Stimulated activated naive CD8-positive, alpha-beta T cell treated with anti-CD3 and anti-CD28 coated beads, Interleukin-15, Interleukin-2, amounts not matched to agents 100 U/mL and 50 U/mL, for 24 hours (primary cell): ENCODE measurements at places on chromosomes 5 and 9.
A peak's percentile ranks its signal among the peaks of the same experiment; 100 is the strongest.

GRCh38 chr9:138020120-138020794 lies 142.7 kb downstream of the CACNA1B start:
- DNase-seq = no peak

GRCh38 chr5:112616812-112617547 lies 120.7 kb upstream of the APC start:
- DNase-seq = no peak

DNA sequence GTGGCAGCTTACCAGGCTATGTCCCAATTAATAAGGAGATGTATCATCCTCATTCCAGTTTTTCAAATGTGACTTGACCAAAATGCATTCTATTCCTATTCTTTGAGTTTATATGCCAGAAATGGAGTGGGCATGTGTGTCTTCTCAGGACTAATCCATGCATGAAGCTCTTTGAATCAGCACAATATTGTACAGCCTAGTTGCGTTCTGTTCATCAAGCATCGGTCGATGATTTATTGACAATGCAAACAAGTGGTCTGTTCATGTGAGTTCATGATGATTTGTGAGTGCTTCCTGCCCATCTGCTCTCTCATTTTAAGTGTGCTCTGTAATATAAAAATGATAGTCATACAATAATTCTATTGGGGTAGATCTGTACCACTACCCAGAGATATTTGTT lies 48.3 kb downstream of the PALM2AKAP2 start:
- no peak for DNase-seq

GRCh38 chr9:73093740-73094379 lies 57.8 kb upstream of the ANXA1 start:
- no peak for DNase-seq

GRCh38 chr9:86655147-86655546 lies 292.2 kb downstream of the GAS1 start:
- DNase-seq = no peak

DNA sequence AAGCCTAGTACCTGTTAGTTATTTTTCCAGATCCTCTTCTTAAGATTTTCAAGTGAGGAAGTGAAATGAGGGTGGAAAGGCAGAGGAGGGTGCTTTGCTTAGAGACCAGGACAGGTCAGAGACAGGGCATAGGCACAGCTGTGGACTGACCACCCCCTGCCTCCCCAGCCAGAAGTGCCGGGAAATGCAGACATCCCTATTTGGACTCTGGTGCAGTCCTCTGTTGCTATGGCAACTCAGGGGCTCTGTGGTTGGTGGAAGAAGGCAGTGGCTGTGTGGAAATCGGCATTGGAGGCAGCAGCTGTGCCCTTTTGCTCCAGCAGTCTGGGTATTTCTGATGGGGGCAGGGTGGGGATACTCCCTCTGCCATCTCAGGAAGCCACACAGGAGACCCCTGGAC lies 43.3 kb upstream of the NDFIP1 start:
- no peak for DNase-seq

DNA sequence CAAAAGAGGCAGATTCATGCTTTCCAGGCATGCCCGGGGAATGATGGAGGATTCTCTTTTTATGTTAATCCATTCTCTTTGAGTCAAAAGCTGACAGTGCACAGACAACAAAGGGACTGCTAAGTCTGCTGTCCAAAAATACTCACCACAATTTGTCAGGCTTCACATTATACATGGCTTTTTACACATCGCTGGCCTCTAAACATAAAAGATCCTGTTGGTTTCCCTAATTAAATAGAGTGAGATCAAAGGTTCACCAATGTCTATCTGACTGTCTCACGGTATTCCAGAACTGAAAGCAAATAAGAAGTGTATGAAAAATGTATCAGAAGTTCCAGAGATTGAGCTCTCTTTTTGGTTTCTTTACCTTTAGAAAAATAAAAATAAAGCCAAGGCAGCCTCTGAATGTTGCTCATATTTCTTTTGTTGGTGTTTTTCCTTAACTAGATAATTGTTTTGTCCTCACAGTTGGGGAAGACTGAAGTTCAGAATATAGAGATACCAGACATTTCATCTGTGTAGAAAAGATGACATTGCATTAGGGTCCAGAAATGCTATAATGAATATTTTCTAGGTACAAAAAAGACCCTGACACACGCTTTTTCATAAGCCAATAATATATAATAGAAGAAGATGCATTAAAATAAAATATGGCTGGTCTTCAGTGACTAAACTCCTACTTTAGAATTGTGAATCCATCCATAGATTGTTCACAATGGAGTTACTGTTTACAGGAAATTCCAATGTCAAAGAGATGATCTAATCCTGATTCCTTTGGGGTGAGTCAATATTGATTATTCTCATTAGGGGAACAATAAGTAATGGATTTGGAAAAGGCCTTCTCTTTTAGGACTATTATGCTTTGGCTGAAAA lies 688.2 kb upstream of the CDH6 start:
- DNase-seq = no peak

DNA sequence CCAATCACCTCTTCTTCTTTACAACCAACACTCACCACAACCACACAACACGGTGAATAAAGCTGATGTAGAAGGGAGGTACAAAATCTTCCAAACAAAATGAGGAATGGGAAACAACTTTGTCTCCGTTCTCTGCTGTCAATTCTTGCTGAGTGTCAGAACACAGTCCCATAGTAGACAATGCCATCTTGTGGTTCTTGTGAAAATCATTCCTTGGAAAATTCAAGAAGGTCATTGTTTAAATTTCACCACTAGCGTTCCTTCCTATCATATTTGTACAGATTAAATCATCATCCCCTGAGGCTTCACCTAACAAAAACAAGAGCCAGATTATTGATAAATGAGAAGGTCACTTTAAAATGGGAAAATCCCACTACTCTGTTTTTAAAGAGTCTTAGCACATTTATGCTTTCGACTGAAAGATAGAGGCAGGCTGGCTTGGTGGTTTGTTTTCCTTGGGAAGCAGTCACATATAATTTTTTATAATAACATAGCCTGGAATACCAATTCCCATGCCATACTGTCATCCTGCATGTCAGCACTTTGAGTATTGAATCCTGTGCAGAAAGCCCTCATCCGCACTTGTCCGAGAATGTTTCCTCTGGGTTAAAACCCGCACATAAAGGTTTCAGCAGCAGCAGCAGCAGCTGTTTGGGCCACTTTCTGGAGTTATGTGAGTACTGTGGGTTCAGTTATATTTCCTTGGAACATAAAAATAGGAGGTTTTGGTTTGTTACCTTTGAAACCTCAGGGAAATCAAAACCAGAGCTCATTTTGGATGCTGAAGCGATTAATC lies 395.0 kb upstream of the SMARCA2 start:
- DNase-seq = no peak

- DNase-seq = no peak
These were observed 441.6 kb downstream of the CETN3 start for GRCh38 chr5:89967771-89968444.

DNA sequence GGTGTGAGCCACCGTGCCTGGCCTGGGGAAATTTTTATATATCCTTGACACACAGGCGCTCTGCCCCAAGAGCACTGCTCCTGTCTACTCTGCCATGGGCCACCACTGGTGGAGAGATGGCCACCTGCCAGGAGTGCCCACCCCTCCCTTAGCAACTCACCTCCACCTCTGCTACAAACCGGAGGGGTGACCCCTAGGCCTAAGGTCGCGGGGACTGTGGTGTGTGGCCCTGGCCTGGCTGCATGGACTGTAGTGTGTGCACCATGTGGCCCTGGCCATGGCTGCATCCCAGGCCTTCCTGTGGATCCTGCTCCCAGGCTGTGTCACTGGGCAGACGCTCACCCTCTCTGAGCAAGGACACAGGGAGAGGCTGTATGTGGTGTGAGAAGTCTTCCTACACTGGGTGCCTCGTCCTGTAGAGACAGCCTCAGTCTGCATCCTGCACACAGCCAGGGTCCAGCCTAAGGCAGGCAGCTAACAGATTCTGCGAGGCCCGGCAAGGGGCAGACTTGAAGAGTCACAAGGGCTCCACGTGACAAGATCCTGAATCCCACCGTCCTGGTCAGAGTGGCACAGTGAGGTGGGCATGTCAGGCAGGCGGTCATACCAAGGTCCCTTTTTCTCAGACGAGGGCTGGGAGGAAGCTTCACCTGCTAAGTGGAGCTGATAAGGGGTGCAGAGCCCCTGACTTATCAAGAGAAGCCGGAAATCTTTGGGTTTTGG lies 10.3 kb downstream of the NINJ1 start:
- DNase-seq = no peak

GRCh38 chr9:113587471-113588031 lies 124.0 kb downstream of the RGS3 start:
- DNase-seq = no peak

GRCh38 chr9:137205126-137206069 lies at the start of the genes NDOR1 and TMEM203:
NDOR1 (plus strand) TSS chr9:137205700; CDS start chr9:137205778, 78 bp downstream.
TMEM203 (minus strand) TSS chr9:137205648; CDS start chr9:137205414, 234 bp downstream.
- DNase-seq = peak; percentile 99

- no peak for DNase-seq
These were observed 95.8 kb downstream of the DAPK1 start for GRCh38 chr9:87593359-87593980.

DNA sequence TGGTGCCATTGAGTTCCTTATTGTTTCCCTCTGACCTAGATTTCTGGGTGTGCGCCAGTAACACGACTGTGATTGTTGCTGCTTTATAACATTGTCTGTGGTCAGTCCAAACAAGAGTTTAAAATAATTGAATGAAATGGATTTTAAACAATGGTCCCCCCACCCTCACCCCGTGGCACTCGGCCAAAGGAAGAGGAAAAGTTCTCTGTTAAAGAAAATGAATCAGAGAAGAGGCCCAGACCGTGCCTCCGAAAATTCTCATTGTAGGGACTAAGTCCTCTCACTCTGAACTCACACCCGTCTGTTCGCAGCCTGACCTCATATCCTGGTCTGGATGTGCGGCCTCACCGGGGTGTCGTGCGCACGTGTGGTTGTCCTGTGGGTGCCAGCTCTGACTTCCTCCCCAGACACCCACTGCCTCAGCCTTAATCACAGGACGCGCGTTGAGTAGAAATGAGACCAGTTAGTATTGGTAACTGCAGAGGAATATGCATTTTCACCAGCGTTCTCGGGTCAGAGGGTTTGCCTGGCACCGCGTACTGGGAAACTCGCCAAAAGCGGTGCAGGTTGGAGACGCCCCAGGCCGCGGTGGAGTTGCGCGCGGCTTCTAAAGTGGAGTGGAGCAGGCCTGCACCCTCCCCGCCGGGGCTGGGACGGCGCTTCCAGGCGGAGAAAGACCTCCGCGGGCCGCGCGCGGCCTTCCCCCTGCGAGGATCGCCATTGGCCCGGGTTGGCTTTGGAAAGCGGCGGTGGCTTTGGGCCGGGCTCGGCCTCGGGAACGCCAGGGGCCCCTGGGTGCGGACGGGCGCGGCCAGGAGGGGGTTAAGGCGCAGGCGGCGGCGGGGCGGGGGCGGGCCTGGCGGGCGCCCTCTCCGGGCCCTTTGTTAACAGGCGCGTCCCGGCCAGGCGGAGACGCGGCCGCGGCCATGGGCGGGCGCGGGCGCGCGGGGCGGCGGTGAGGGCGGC lies at the start of gene ABL1:
Gene ABL1, plus strand, starts transcription at position 884 of the 966 bp plus-strand sequence. CDS start 193 bp downstream, outside the sequence.
- DNase-seq = peak; percentile 77

GRCh38 chr5:95731571-95732554 lies 727 bp downstream of the RHOBTB3 start:
- no peak for DNase-seq

DNA sequence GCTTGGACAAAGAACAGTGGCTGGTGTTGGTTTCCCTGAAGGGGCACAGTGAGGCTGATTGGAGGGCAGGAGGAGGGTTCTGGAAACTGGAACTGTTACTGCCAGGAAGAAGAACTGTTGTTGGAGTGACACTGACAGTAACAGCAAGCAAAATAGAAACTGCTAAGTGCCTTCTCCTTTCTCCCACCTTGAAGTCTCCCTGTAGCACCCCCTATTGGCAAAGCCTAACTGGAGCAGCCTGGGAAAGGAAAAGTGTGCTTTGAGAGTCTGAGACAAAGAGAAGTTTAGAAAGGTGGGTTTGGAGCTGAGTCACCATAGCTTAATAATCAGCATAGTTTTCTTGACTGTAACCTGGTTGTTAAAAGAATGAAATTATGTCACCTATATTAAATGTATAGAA lies 2.5 kb upstream of the TMEM174 start:
- DNase-seq = peak; percentile 28

- DNase-seq = peak; percentile 11
These were observed 369 bp downstream of the OCLN start for GRCh38 chr5:69492923-69493395.

DNA sequence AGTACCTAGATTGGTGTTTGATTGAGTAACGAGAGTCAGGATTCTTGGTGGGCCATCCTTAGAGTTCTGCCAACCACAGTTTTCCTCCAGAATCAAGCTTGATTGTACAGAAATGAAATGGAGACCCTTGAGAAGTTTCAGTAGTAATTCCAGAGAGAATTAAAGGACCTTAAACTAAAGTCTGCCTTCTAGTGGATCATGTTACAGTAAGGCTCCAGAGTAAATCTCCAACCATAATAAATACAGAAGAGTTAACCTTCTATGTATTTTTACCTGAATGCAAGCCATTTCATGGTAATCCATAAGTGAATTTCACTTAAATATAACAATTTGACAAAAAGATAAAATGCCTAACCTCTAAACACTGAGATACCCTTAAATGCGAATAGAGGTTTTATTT lies 53.0 kb upstream of the CNTLN start:
- no peak for DNase-seq

- no peak for DNase-seq
These were observed 16.3 kb upstream of the COL27A1 start for GRCh38 chr9:114139071-114139470.

DNA sequence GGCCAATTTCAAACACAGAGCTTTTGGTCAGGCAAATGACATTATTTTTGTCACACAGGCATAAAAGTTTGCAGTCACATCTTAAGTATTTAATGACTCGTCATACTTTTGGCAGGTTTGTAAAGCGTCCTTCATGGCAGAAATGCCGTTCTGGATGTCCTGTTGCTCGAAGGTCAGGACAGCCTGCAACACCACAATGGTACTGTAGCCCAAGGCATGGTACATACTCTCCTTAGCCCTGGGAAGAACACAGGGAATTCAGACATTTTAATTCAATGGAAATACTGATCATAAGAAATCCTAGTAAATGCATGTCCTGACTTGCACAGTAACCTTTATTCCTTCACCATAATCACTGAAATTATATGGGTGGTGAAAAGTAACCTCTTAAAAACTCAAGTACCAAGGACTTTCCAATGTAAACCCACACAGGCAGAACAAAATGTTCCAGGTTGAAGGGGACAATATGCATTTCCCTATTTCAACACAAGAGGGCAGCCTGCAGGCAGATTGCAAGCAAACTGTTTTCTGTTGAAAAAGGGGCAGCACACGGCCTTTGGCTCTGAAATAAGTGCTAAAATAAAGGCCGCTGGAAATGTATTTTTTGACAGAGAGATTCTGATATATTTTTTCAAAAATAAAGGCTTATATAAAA lies 95.7 kb downstream of the TTC39B start:
- peak; percentile 54 for DNase-seq

DNA sequence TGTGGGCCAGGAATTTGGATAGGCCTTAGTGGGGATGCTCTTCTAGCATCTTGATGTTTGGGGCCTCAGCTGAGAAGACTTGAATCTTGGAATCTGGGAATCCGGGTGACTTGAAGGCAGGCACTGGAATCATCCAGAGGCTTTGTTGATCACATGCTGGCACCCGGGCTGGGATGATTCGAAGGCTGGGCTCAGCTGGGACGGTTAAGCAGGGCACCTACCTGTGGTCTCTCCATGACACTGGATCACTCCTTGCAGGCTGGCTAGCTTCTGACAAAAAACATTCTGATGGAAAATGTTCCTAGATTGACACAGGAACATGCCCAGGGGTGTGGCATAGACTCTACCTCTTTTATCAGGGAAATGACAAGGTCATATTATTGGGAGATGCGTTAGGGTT lies 149.1 kb downstream of the TENT4A start:
- DNase-seq = no peak

GRCh38 chr5:111453747-111454146 lies 58.6 kb downstream of the STARD4 start:
- no peak for DNase-seq

- DNase-seq = peak; percentile 13
These were observed 18.7 kb upstream of the NRARP start for GRCh38 chr9:137320555-137321384.
